Mucosa of descending colon (tissue), 3 donors: ENCODE measurements at places on chromosomes 3 and 15.
A peak's percentile ranks its signal among the peaks of the same experiment; 100 is the strongest.

DNA sequence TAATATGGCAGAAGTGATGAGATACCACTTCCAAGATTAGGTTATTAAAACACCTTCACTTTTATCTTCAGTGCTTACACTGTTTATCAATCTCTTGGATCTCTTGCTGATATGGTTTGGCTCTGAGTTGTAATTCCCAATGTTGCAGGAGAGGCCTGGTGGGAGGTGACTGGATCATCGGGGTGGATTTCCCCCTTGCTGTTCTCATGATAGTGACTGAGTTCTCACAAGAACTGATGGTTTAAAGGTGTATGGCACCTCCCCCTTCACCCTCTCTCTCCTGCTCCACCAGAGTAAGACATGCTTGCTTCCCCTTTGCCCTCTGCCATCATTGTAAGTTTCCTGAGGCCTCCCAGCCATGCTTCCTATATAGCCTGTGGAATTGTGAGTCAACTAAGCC is 11.8 kb downstream of the GOLIM4 start:
- no peak for DNase-seq

DNA sequence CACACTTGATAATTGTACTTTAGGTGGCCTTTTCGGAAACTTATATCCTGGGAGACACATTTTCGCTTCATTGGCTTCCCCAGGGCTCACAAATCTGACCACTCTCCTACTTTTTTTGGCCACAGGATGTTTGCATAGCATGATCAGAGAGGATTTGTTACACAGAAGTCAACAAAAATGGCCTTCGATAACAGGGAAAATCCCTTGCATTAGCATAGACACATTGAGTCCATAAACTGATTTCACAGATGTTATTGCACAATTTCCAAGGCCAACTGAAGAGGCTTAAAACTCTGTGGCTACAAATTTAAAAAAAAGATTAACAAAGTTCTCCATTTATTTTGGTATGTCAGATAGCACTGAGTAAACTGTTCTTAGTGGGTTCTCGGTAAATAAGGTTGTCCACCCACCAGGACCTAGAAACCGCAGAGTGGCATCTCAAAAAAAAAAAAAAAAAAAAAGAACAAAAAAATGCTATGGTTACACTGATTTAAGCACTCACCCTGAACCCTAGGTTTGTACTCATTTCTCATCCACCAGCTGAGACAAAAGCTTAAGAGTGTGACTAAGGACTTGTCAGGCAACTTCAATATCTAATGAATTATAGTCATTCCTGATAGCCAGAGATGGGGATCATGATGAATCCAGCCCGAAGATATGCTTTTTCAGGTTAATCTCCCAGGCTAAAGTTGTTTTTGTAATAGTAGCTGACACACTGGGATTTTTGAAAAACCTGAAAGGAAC is 188.9 kb upstream of the SYNPR start:
- DNase-seq, result no peak

DNA sequence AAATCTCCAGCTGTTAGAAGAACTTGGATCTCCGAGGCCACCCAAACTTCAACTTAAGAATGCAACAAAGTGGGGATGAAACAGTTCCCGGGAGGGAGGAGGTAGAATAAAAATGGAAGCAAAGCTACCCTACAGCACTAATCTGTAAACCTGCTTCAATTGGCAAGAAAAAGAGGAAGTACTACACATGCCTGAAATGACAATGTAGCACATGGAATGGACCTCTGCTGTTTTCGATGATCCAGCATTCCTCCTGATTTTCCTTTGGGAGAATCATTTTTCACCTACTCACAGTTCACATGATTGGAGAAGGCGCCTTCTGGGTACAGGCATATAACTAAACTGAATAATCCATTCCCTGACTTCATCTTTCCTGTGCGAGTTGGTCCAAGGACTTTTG is 1081.5 kb downstream of the FHIT start:
- DNase-seq, result no peak

DNA sequence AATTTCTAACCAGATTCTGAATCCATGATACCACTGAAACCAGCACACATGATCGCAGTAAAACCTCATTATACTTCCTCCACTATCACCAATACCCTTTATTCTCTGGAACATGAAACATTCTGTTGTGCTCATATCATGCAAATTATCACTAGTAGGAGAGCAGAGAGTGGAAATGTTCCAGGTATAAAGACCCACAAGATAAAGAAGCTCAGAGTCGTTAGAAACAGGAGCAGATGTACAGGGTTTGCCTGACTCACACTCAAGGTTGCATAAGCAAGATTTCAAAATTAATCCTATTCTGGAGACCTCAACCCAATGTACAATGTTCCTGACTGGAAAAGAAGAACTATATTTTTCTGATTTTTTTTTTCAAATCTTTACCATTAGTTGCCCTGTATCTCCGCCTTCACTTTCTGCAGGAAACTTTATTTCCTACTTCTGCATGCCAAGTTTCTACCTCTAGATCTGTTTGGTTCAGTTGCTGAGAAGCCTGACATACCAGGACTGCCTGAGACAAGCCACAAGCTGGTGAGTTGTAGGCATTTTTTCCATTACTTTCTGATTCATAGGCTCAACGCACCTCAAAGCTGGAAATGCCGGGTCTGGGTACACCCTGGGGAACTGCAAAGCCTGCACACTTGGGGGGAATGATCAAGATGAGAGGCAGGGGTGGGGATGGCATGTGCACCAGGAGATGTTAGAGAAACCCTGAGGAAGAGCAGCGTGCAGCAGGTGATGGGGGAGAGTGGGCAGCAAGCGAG is at the start of gene CCR2:
Gene CCR2, plus strand, starts transcription at position 465 of the 764 bp plus-strand sequence. CDS start 3,417 bp downstream, outside the sequence.
- DNase-seq, result no peak

GRCh38 chr15:67841513-67841762 is 1.6 kb upstream of the RNU6-1 start:
- DNase-seq, result no peak

- peak; percentile 80 for DNase-seq
Observed at GRCh38 chr15:72835294-72835890, 51.8 kb upstream of the ADPGK start.

DNA sequence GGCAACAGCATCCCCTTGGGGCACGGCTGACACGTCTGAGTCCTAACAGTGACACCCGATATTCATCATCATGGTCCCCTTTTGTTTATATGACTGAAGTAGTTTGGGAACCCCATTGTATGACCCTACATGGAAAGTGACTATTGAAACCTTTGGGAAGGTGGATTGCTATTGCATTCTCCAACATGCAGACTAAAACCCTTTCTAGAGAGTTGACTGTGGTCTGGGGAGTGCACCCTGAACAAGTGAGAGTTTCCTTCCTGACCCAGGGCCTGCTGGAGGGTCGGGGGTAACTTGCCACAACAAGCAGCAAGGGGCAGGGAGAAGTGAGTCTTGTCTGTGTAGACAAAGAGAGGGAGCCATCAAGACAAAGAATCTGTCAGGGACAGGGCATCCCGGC is 54.4 kb downstream of the ISG20 start:
- DNase-seq, result no peak

- DNase-seq, result no peak
Observed at GRCh38 chr15:75823860-75824613, 19.2 kb upstream of the UBE2Q2 start.

DNA sequence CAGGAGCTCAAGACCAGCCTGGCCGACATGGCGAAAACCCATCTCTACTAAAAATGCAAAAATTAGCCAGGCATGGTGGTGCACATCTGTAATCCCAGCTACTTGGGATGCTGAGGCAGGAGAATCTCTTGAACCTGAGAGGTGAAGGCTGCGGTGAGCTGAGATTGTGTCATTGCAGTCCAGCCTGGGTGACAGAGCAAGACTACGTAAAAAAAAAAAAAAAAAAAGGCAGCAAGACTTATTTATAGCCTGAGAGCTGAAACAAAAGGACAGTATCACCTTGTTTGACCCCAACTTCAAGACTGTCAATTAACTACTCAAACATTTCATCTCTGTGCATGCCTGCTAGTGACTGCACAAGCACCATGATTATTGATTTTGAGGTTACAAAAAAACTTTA is 478.9 kb upstream of the GBE1 start:
- DNase-seq, result no peak

GRCh38 chr15:69478259-69478781 is 25.7 kb downstream of the RPLP1 start:
- DNase-seq, result peak; percentile 61

GRCh38 chr15:87167055-87167454 is 1087.4 kb downstream of the AGBL1 start:
- no peak for DNase-seq

DNA sequence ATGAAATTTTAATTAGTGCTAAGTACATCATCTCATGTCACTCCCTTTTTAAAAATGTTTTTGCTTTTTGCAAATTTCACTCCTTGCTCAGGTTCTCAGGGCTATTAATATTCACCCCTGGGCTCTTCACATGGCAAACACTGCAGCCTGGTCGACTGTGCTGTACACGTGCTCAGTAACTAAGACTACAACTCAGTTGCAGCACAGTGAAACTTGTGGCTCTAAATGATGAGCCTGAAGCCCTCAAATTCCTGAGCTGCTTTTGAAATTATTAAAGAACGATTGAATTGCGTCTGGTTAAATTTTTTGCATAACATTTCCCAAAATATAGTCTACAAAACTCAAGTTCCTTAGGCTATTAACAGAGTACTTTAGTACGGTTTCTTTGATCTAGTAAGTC is 159.3 kb upstream of the C2CD4B start:
- DNase-seq, result no peak

DNA sequence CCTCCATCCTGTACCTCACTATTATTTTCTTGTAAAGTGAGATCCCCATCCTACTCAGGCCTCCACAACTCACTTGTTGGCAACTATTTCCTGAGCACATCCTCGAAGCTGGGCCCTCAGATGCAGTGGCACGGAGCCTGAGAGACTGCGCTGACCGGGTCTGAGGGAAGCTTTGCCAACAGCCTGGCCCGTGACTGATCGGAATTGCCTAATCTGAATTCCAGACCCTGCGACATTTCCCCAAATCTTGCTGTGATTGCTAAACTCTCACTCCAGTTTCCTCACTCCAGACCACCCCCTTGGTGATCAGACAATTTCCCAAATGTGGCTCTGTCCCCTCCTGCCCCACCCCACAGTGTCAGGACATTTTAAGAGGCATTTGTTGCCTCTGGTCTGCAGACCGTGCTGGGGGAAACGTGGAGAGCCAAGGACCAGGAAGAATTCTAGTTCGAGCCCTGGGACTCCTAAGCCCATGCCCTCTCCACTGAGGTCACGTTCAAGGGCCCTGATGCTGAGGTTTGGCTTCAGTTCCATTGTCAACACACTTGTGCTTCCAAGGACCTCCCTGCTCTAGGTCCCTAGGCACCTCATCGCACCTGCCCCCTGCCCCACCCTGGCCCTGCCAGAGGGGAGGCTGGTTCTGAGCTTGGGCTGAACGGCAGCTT is 22.8 kb downstream of the KLHL25 start:
- no peak for DNase-seq

GRCh38 chr15:73908822-73909122 is 17.5 kb upstream of the LOXL1 start:
- DNase-seq, result no peak

GRCh38 chr15:85570336-85570735 is 189.9 kb downstream of the AKAP13 start:
- no peak for DNase-seq

DNA sequence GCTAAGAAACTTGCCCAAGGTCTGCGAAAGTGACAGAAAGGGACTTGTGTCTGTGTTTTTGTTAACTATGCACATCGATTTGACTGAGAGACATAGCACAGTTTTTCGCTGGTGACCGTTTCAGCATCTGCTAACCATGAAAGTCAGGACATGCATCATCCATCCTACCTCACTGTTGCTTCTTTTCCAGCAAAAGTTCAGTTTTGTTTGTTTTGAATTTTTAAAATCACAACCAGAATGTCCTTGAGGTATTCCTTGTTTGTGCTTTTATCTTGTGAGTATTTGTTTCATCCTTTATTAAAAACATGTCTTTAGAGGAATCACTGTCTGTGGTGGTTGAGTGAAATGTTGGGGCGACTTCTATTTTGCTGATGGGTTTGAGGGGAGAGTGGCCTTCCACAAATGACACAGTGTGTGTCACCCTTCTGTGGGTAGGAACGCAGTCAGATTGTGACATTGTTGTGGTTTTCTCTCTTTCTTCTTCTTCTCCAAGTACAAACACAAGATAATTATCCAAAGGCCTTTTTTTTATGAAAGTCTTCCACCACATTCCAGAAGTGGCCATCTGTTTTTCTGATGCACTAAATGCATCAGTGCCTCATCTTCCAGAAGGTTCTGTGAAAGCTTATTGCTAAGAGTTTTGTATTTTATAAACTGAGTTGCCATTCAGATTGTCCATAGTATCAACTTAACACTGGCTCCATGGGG is 214.4 kb upstream of the NR2E3 start:
- no peak for DNase-seq

DNA sequence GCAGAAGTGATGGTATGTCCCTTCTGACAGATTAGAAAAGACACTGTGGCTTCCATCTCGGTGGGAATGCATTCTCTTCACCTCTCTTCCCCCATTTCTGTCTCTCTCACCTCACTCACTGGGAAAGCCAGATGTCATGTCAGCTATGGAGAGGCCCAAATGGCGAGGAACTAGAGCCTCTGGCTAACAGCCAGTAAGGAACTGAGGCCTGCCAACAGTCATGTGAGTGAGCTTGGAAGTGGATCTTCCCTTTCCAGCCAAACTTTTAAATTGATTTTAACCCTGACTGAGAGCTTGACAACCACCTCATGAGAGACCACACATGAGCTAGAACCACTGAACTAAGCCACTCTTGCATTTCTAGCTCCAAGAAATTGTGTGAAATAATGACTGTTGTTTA is 35.2 kb upstream of the CDAN1 start:
- DNase-seq, result peak; percentile 15

DNA sequence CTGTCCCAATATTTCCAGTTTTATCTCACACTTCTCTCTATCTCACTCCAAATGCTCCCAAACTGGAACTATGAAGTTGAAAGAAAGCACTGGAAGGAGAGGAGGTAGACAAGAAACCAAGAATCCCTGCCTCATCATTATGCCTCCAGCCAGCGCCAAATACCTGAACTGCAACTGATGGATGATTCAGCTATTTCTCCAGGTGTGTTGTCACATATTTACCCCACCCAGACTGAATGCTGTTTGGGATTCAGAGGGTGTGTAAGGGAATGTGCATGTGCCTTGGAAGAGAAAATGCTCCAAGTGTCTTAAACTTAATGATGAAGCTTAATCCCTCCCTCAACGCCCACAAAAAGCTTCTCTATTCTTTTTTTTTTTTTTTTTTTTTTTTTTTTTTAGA is 269.5 kb upstream of the ATP11B start:
- no peak for DNase-seq

DNA sequence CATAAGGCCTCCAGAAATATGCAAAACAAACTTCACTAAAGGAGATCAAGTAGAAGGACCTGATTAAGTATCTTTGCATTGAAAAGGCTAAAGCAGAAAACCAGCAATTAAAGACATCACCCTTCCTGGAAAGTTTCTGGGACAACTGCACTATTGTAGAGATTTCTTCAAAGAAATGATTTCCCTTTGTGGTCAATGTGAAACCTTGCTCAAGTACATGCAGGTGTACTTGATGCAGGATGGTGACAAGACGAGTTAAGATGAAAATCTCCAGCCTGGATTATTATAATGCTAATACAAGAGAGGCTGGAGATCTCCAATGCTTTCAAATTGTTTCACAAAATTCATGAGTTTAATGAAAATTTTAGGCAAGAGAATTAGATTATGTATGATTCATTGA is 208.4 kb downstream of the TIGIT start:
- DNase-seq, result no peak
